ENCODE measurements at places on chromosomes 6 and 20.

DNA sequence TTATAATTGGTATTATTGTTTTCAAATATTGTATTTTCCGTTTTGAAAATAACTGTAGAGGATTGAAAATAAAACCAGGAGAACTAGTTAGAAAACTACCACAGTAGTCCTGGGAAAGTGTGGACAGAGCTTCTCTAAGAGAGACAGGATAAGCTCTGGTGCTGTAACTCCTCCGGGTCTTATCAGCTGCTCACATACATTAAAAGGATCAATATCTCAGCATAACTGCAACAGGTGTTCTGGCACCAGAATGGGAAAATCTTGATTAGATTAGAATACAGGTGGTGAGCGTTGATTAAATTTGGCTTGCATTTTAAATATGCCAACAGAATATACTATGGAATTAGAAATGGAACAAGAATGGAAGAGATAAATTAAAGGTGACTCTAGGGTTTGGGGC is 1138.9 kb upstream of the ADGRB3 start:
- DNase-seq, result no peak

GRCh38 chr6:14857501-14857900 is 388.4 kb upstream of the JARID2 start:
- DNase-seq, result peak; percentile 78

DNA sequence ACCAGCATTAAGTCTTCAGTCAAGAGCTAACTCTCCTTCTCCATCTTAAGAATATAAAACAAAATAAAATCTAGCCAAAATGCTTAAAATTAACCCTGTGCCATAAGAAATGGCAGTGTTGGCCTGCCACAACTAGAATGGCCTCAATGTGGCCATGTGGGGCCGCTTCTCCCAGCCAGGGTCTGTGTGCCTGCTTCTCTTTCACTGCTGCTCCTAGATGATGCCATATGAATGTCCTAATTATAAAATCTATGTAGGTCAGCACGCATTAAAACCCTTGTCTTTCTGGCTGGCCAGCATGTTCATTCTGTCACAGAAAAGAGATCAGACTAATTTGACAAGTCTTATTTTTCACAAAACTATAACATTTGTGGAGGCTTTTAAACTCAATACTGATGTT is 102.6 kb downstream of the C6orf118 start:
- no peak for DNase-seq

GRCh38 chr6:44933108-44933507 is 395.0 kb upstream of the RUNX2 start:
- no peak for DNase-seq

- DNase-seq, result no peak
Observed at GRCh38 chr6:14381829-14382677, 264.5 kb downstream of the CD83 start.

GRCh38 chr6:5175635-5176034 is 85.1 kb downstream of the LYRM4 start:
- no peak for DNase-seq

- DNase-seq, result no peak
Observed at GRCh38 chr6:82381278-82381677, 17.7 kb downstream of the TPBG start.

DNA sequence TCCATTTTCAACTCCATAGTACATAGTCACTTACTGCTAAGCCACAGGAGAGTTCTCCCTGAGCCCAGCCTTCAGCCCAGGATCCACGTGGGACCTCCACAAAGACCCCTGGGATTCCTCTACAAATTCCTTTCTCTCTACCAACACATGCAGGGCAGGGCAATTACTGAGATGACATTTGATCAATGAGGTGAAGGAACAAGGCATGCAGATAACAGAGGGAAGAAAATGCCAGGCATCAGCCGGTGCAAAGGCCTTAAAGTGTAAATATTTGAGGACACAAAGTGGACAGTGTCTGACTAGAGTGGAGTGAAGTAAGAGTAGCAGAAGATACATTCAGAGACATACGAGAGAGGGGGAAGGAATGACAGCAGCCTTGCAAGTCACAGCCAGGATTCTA is 70.2 kb downstream of the HS3ST5 start:
- DNase-seq, result no peak

DNA sequence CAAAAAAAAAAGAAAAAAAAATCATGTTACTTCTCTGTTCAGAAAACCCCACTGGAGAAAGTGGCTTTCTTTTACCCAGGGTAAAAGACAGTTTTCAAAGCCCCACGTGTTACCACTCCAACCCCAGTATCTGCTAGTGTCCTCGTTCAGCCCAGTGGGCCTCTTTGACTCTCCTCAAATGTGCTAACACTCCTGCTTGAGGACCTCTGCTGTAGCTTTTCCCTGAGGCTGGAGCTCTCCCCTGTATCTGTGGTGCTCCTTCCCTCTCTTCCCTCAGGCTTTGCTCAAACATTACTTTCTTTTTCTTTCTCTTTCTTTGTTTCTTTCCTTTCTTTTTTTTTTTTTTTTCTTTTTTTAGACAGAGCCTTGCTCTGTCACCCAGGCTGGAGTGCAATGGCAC is 15.3 kb downstream of the SEC23B start:
- DNase-seq, result no peak

DNA sequence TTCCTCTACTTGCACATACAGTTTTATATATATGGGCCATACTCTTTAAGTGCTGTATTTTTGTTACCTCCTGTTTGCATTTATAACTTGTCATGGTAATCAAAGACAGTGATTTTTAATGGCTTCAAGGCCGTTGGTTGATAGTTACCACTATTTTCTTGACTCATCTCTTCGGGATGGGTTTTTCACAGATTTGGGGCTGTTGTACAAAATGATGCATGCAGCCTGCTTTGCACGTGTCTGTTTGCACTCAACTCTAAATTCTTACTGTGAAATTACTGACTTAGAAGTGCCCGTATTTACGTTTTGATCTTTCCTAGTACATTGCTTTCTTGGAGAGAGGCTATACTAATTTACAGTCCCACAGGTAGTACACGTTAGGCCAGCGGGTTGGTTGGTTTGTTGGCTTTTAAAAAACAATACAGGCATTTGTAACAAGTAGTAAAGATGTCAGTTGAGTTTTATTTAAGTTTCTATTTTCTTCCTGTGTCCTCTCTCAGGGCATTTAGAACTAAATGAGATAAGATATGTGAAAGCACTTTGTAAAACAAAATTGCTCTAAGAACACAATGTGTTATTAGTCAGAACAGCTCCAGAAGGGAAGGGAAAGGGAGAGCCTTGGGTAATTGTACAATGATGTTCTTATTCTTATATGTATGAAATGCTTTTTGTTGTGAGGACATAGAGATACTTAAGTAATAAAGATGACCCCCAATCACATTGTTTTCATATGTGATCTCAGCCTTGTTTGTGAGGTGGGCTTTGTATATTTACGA is 11.7 kb downstream of the JARID2 start:
- no peak for DNase-seq

All from activated CD4-positive, alpha-beta T cell treated with anti-CD3 and anti-CD28 coated beads, Interleukin-2, amount 50 U/mL, for 4 hours (primary cell).